NCI-H510A treated with DMSO at 0.1 percent for 48 hours (cell line): ENCODE measurements at places on chromosomes 4 and X.

DNA sequence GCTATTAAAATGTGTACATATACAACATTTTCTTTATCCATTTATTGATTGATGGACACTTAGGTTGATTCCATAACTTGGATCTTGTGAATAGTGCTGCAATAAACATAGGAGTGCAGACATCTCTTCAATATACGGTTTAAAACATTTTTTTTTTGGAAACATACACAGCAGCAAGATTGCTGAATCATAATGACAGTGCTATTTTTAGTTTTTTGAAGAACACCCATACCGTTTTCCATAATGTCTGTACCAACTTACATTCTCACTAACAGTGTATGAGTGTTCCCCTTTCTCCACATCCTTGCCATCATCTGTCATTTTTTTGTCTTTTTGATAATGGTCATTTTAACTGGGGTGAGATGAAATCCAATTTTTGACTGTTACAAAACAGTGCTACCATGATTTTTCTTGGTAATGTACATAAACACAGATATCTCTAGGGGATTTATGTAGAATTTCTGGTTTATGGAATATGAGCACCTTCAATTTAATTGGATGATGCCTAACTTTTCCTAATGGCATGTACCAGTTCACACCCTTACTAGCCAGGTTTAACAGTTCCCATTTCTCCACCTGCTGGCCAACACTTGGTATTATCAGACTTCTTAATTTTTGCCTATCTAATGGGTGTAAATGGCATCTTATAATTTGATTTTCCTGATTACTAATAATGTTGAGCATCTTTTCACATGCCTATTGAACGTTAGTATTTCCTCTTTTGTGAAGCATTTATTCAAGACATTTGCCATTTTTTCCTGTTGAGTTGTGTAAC is 21.0 kb upstream of the TMSB15B start:
- peak; percentile 3 for DNase-seq

GRCh38 chr4:158826057-158826456 is 57.2 kb downstream of the FNIP2 start:
- no peak for DNase-seq

DNA sequence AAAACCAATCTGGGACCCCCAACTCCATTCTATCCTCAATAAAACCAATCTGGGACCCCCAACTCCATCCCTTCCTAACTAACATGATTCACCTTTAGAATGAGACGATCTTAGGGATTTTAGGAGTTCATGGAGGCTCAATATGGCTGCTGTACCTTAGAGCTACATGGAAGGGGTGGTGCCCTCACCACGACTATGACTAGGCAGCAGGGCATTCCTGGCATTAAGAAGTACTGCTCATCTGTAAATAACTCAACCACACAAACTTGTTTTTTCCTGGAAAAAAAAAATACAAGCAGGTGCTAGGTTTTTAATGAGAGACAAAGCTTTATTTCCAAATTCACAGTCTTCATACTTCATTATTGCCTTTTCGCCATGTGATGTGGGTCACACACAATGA is 346.5 kb upstream of the FAT1 start:
- DNase-seq: no peak

GRCh38 chr4:155946486-155946885 is 7.2 kb downstream of the CTSO start:
- no peak for DNase-seq

DNA sequence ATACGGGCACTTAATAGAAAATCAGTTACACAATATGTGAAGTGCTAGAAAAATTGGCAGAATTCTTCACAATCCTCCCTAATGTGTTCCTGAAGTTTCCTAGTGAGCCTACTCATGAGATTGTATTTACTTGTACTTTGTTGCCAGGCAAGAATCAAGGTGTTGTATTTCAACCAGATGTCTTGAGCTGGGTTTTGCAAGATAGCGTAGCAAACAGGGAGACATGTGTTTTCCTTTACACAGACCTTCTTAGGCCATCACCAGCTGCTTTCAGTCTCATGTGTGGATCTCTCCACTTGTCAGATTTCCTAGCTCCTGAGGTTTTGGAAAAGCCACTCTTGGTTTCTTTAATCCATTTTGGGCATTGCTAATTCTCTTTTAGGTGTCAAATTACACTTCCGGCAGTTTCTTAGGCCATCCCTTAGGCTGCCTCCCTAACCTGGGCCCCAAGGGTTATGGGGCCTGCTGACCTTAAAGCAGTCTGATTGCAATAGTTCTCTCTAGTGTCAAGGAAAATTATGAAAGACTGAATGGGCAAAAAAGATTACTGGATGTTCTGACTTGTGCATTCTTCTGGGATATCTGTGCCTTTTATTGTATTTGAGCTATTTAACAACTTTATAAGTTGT is 12.2 kb upstream of the EDA start:
- no peak for DNase-seq

- DNase-seq: no peak
These were observed 4.6 kb downstream of the RAB33A start for GRCh38 chrX:130176354-130176776.

- peak; percentile 75 for DNase-seq
These were observed 36.4 kb upstream of the FRAS1 start for GRCh38 chr4:78020677-78021076.

DNA sequence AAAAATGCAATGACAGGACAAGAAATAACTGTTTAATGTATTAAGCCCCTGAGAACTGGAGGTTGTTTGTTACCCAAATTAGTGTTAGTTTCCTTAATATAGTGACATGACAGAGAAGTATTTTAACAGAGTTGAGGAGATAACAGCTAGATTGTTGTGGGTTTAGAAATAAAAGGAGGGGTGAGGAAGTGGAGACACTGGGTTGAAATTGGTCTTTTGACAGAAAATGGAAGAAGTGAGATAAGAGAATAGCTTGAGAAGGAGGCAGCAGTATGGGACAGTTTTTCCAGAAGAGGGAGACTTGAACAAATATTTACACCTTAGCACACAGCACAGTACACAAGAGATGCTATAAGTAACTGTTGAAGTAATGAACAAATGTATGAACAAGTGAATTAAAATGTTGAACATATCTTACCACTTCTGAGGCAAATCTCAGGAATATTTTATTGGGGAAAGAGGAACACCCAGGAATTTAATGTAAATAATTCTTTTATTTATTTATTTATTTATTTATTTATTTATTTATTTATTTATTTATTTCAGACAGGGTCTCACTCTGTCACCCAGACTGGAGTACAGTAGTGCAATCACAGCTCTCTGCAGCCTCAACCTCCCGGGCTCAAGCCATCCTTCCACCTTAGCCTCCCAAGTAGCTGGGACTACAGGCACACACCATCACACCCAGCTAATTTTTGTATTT is 58.0 kb upstream of the EGFL6 start:
- no peak for DNase-seq
